ENCODE measurements at places on chromosomes 2 and 18. TPM values are rescaled to one million over a fixed set of nuclear protein-coding genes. Genes with fewer than 3 reads are reported as not detected.

Gene ANKRD30B
- total RNA-seq, result not detected

Gene RIT2
- total RNA-seq, result not detected

Gene SF3B1
- 282 TPM for total RNA-seq

Gene SIGLEC15
- 0.37 TPM for total RNA-seq

Gene UGT1A6
- not detected for total RNA-seq

Gene CFAP210
- 0.94 TPM for total RNA-seq

Measured in osteocyte (in vitro differentiated cells).